ENCODE measurements at places on chromosomes 3 and 15. TPM values are rescaled to one million over a fixed set of nuclear protein-coding genes. Genes with fewer than 3 reads are reported as not detected.

The LYZL4 gene
- not detected for total RNA-seq

The APOD gene
- 0.50 TPM for total RNA-seq

The PGBD4 gene
- 1.6 TPM for total RNA-seq

The SAMD7 gene
- total RNA-seq = not detected

The MELTF gene
- total RNA-seq = 71.8 TPM

The ALS2CL gene
- total RNA-seq = 4.9 TPM

The ARHGEF26 gene
- total RNA-seq = 6.7 TPM

The IQCF5 gene
- not detected for total RNA-seq

The OSTN gene
- total RNA-seq = not detected

The FSIP1 gene
- 0.49 TPM for total RNA-seq

The C3orf85 gene
- not detected for total RNA-seq

The PLXND1 gene
- 85.8 TPM for total RNA-seq

The LRRC2 gene
- total RNA-seq = not detected

The GOLGA8T gene
- total RNA-seq = 1.7 TPM

The RBPMS2 gene
- 6.5 TPM for total RNA-seq

The LMAN1L gene
- not detected for total RNA-seq

The CHRNA7 gene
- total RNA-seq = 4.2 TPM

The ISLR2 gene
- 0.15 TPM for total RNA-seq

The GASK1A gene
- total RNA-seq = not detected

The PRSS50 gene
- total RNA-seq = not detected

The NANOGP8 gene
- total RNA-seq = not detected

The FBXO40 gene
- not detected for total RNA-seq

The COLQ gene
- 0.45 TPM for total RNA-seq

The TMEM212 gene
- not detected for total RNA-seq

The TICRR gene
- total RNA-seq = 13.6 TPM

The ZNF660 gene
- total RNA-seq = not detected

The GOLGB1 gene
- 20.6 TPM for total RNA-seq

The OTOL1 gene
- not detected for total RNA-seq

The TTLL13 gene
- total RNA-seq = 0.09 TPM

The RHOV gene
- 6.0 TPM for total RNA-seq

The DPPA2 gene
- total RNA-seq = not detected

The MESP1 gene
- 8.5 TPM for total RNA-seq

The NEIL1 gene
- 1.7 TPM for total RNA-seq

The EFCAB12 gene
- 0.45 TPM for total RNA-seq

The TBC1D2B gene
- total RNA-seq = 15.0 TPM

The TTC23 gene
- 11.1 TPM for total RNA-seq

The LRRIQ4 gene
- total RNA-seq = not detected

The COL8A1 gene
- total RNA-seq = not detected

The RPL15 gene
- total RNA-seq = 3,109 TPM
